Endodermal cell (in vitro differentiated cells): ENCODE measurements at places on chromosomes 7 and 10. TPM values are rescaled to one million over a fixed set of nuclear protein-coding genes. Genes with fewer than 3 reads are reported as not detected.

DNA sequence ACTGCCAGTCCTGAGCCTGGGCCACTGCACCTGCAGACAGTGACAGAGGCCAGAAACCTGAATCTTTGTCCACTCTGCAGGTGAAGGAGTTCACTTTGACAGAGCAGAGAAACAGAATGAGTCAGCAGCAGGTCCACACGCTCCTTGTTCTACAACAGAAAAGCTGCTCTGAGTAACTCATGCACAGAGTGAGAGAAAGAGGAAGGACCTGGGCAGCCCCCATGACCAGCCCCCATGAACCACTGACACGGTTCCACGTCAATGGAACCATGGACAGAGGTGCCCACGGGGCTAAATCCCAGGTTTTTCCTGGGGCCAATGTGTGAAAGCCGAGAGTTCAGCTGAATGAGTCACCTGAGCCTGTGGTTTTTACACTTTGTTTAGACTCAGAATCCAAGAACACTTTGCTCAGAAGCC is 40.8 kb upstream of the CTBP2 start:
- no peaks in the 10 kb centered on the region for H3K36me3 ChIP-seq
- H3K4me1 ChIP-seq: no peaks in the 10 kb centered on the region
- no peak overlapping the region for H3K4me3 ChIP-seq
- DNase-seq: peak; percentile 46
- peaks cover 10% of the 10 kb centered on the region for H3K27me3 ChIP-seq
- H3K27ac ChIP-seq: no peak overlapping the region

DNA sequence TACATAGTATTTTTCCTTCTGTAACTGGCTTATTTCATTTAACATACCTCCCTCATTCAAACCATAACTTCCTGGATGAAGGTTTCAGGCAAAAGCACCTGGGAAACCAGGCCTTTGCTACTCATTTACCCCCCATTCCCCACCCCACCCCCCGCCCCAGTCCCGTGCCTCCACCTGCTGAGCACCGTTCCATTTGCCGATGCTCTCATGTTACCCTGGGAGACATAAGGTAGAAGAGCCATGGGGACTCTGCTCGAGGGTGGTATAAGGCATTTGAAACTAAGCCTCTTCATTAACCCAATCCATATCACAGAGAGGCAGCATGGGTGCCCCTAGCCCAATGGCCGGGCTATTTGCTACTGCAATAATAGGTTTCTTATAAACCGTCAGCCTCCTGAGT is 22.2 kb upstream of the MCM10 start:
- H3K27ac ChIP-seq: no peak overlapping the region
- peaks cover 37% of the 10 kb centered on the region for H3K36me3 ChIP-seq
- no peak overlapping the region for H3K4me3 ChIP-seq
- H3K27me3 ChIP-seq: no peaks in the 10 kb centered on the region
- DNase-seq: no peak

Gene BICC1
- 0.34 and 0.40 TPM in 2 replicates for total RNA-seq

GRCh38 chr10:96230527-96230926 is 40.8 kb downstream of the BLNK start:
- DNase-seq: no peak
- no peak overlapping the region for H3K27ac ChIP-seq
- no peaks in the 10 kb centered on the region for H3K27me3 ChIP-seq
- H3K36me3 ChIP-seq: no peaks in the 10 kb centered on the region

Gene RELN
- total RNA-seq: 3.3 and 3.9 TPM in 2 replicates

DNA sequence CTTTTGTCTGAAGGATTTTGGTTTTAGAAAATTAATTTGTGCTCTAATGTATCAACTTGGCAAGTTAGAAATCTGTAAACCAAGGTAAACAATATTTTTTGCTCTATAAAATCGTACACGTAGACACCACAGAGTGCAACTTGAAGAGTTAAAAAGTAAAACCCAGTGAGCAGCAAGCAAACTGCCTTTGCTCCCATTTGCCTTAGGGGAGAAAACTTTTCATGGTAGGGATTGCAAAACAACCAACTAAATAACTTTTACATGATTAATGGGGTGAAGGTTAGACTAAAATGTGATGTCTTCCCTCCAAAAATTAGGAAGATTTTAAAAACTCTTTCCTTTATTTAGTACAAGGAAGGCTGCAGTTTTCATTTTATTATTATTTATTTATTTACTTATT is 224.2 kb upstream of the LYZL1 start:
- peak overlapping the region; percentile 15 for H3K27ac ChIP-seq
- H3K27me3 ChIP-seq: no peaks in the 10 kb centered on the region
- no peaks in the 10 kb centered on the region for H3K4me1 ChIP-seq

- no peaks in the 10 kb centered on the region for H3K4me1 ChIP-seq
- H3K27me3 ChIP-seq: no peaks in the 10 kb centered on the region
- DNase-seq: no peak
- H3K4me3 ChIP-seq: no peak overlapping the region
These were observed 33.9 kb downstream of the DNAJC1 start for GRCh38 chr10:21969326-21970287.

GRCh38 chr7:23076772-23077171 is 28.8 kb upstream of the KLHL7 start:
- H3K36me3 ChIP-seq: no peaks in the 10 kb centered on the region
- peaks cover 5% of the 10 kb centered on the region for H3K4me1 ChIP-seq
- no peak for DNase-seq
- H3K27me3 ChIP-seq: peaks cover 88% of the 10 kb centered on the region
- no peak overlapping the region for H3K27ac ChIP-seq
- no peak overlapping the region for H3K4me3 ChIP-seq

DNA sequence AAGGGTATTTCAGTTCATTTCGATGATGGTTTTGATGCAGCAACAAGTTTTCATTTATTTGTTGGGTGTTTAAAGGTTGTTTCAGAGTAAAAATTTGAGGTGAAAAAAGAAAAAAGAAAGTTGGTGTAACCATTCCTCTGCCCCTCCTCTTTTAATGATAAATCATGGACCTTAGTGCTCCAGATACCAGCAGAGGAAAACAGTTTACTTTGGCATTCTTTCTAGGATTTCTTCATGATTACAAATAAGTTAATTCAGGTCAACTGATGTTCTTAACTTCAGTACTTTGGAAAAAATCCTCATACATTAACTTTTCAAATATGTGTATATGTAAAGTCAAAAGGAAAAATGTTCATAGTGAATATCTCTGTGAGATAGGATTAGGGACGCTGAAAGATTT is 2.0 kb upstream of the RBP4 start:
- no peaks in the 10 kb centered on the region for H3K4me1 ChIP-seq
- H3K4me3 ChIP-seq: no peak overlapping the region
- DNase-seq: no peak

Gene GNAI1
- 16.9 and 21.5 TPM in 2 replicates for total RNA-seq

- no peaks in the 10 kb centered on the region for H3K27me3 ChIP-seq
- DNase-seq: no peak
- H3K4me3 ChIP-seq: no peak overlapping the region
- peaks cover 82% of the 10 kb centered on the region for H3K36me3 ChIP-seq
- H3K27ac ChIP-seq: no peak overlapping the region
These were observed 48.6 kb upstream of the PPIF start for GRCh38 chr10:79298403-79299244.

Gene SLC29A4
- 12.6 and 15.0 TPM in 2 replicates for total RNA-seq

DNA sequence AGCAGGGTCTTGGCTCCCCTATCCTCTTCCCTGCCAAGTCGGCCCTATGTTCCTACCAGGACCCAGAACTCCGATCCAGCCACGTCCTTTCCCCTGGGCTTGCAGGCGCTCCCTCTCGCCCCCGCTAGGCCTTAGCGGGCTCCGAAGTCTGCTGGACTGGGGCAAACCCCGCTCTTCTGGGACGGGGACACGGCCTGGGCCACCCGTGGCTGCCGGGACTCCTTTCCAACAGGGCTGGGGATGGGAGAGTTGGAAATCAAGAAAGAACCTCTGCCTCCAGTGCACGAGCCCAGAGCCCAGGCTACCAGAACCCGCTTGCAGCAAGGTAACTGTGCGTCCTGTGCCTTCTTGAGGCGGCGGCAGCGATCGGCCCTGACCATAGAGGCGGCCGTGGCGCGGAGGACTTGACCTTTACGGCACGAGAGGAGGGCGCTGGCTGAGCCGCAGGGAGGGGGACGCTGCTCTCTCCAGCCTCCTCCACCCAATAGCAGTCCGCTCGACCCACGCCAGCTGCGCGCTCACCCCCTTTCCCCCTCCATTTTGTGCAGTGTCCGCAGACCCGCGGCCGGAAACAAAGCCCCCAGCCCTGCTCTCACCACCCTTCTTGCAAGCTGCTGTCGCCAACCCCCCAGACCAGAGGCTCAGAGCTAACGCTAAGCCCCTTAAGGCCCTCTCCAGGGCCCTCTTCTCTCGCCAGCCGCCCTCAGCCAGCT is 7.0 kb upstream of the HOXA11 start:
- DNase-seq: peak; percentile 82
- H3K36me3 ChIP-seq: no peaks in the 10 kb centered on the region
- H3K4me3 ChIP-seq: no peak overlapping the region
- H3K27me3 ChIP-seq: peaks cover 100% of the 10 kb centered on the region
- no peak overlapping the region for H3K27ac ChIP-seq

Gene SCART1
- total RNA-seq: 0.29 and 0.37 TPM in 2 replicates

Gene PODXL
- 444 and 523 TPM in 2 replicates for total RNA-seq

DNA sequence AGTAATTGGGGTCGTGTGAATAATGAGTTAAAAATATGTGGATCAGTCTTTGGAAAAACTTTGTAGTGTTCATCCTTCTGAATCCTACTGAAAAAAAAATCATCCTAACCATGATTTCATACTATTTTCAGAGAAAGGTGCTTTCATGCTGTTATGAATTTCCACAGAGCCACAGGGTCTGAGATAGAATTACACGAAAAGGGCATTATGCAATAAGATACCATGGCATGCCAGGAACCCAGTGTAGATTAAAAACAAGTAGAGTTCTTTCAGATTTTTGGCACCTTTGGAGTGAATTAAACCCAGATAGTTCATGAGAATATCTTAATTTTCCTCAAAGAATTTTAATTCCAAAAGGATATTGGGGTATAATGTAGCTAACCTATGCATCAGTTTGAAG is 47.5 kb upstream of the AGMO start:
- no peaks in the 10 kb centered on the region for H3K27me3 ChIP-seq
- DNase-seq: no peak
- no peak overlapping the region for H3K4me3 ChIP-seq
- no peaks in the 10 kb centered on the region for H3K4me1 ChIP-seq

DNA sequence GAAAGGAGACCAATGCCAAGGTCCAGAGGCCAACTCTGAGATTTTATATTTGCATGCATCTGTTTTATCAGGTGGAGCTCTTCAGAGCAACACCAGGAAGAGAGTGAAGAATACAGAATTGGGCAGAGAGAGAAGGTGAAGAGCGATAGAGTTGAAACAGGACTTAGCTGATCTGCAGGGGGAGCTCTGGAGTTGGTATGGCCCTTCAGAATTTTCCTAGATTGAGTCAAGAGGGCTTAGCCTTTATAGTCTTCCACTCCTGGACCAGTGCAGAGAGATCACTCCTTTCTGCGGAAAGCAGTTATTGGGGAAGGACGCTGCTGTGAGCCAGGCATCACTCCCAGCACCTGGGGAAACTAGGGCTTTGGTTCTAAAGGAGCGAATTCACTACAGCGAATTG is 105.0 kb upstream of the DGKB start:
- no peaks in the 10 kb centered on the region for H3K36me3 ChIP-seq
- no peaks in the 10 kb centered on the region for H3K27me3 ChIP-seq
- no peak overlapping the region for H3K27ac ChIP-seq
- peak; percentile 78 for DNase-seq
- H3K4me1 ChIP-seq: peaks cover 3% of the 10 kb centered on the region
- no peak overlapping the region for H3K4me3 ChIP-seq

GRCh38 chr10:95391581-95392216 is 100.9 kb upstream of the PDLIM1 start:
- H3K4me1 ChIP-seq: peaks cover 5% of the 10 kb centered on the region
- DNase-seq: peak; percentile 86
- no peaks in the 10 kb centered on the region for H3K36me3 ChIP-seq

DNA sequence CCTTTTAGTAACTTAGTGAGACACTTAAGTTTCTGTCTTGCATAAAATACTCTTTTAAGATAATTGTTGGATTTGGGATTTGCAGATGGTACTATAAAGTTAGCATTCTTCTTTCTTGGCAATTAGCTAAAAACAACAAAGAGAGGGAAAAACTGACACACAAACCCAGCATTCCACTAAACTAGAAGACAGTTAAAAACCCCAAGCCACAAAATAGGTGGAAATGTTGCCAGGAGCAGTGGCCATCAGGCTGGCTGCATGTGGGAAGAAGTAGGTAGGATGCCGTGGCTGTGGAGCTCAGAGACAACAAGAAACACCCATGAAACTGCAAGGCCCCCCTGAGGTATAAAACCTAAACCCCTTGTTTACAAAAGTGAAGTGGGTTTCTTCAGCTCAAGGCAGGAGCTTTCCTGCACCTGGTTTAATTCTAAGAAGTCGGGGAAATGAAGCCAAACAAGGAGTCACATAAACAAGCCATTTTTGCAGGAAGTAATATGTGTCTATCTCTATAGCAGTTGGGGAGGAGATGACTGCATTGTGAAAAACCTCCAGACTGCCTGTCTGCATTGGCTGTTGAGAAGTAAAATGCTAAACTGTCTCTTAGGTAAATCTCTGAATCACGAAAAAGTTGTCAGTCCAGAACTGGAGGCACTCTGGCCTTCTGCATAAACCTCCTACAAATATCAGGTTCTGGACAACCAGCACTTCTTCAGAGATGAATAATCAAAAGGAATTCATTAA is 9.5 kb downstream of the RAB18 start:
- no peak for DNase-seq
- H3K27me3 ChIP-seq: no peaks in the 10 kb centered on the region
- no peak overlapping the region for H3K4me3 ChIP-seq

DNA sequence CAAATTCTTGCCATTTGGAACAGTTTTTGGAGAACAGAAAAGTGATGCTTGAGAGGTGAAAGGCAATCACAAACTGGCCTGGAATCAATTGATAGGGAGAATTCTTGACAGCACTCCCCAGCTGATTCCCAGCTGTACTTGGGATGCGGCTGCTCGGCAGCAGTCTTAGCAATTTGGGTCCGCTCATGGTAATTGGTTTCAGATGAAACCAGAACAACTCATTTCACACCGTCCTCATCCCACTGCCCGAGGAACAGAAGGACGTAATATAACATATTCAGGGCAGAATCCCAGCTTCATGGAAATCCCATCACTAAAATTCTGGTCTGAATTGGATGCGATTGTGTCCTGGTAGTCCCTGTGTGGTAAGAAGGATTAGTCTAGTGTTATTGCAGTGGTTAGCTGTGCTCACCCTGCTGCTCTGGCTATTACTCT is 223.3 kb upstream of the FERD3L start:
- DNase-seq: peak; percentile 52
- no peaks in the 10 kb centered on the region for H3K36me3 ChIP-seq
- H3K27me3 ChIP-seq: no peaks in the 10 kb centered on the region

GRCh38 chr7:70060298-70061068 is 462.2 kb downstream of the AUTS2 start:
- no peak overlapping the region for H3K27ac ChIP-seq
- no peaks in the 10 kb centered on the region for H3K36me3 ChIP-seq
- peak; percentile 80 for DNase-seq
- no peak overlapping the region for H3K4me3 ChIP-seq
- no peaks in the 10 kb centered on the region for H3K27me3 ChIP-seq

Gene ANKRD7
- not detected in 3 replicates for total RNA-seq

- H3K36me3 ChIP-seq: no peaks in the 10 kb centered on the region
- no peaks in the 10 kb centered on the region for H3K4me1 ChIP-seq
- no peak overlapping the region for H3K4me3 ChIP-seq
- H3K27ac ChIP-seq: no peak overlapping the region
These were observed 314.9 kb downstream of the RPS24 start for GRCh38 chr10:78348411-78349164.
